ENCODE measurements at places on chromosomes 2 and 18. TPM values are rescaled to one million over a fixed set of nuclear protein-coding genes. Genes with fewer than 3 reads are reported as not detected.

DNA sequence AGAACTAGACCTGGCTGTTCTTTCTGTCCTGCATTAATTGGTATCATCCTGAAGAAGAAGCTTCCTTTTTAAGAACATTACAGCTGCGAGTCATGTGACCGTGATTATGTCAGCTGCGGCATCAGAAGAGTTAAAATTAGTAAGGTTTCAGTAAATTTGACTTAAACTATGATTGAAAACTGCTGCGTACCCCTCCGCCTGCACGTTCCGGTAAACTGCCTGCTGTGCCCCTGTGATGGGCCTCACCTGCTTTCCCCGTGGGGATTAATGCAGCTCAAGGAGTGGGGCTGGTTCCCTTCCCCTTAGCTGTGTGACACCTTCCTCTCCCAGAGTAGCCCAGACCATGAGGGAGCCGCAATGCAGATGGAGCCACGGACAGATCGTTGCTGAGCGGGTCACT, 36.1 kb upstream of the MYO3B start:
- DNase-seq, result no peak

DNA sequence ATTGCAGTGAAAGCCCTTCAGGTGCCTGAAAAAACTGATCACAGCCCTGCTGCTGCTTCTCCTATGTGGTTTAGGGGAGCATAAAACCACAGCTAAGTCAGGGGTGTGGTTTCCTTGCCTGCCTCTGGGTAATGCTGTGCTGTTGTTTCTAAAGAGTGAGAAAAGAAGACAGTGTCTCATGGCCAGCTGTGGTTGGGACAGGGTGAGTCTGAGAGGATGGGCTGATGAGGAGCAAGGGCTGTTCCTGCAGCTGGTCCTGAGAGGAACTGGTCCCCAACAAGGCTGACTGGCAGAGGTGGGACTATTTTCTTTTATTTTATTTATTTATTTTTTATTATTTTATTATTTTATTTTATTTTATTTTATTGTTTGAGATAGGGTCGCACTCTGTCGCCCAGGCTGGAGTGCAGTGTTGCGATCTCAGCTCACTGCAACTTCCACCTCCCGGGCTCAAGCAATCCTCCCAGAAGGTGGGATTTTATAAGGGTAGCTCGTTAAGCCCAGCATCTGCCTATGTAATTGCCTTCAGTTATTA, 236.7 kb downstream of the FHOD3 start:
- DNase-seq, result no peak

The ARPC2 gene
- total RNA-seq, result 490 TPM

The BUB1 gene
- total RNA-seq, result 52.8 TPM
